Ureter (tissue), 1 donor: ENCODE measurements at places on chromosomes 13 and 19. TPM values are rescaled to one million over a fixed set of nuclear protein-coding genes. Genes with fewer than 3 reads are reported as not detected.

Gene PPM1N
- total RNA-seq = 1.4 TPM

Gene TRPM4
- total RNA-seq = 110 TPM

Gene KLK3
- total RNA-seq = not detected

DNA sequence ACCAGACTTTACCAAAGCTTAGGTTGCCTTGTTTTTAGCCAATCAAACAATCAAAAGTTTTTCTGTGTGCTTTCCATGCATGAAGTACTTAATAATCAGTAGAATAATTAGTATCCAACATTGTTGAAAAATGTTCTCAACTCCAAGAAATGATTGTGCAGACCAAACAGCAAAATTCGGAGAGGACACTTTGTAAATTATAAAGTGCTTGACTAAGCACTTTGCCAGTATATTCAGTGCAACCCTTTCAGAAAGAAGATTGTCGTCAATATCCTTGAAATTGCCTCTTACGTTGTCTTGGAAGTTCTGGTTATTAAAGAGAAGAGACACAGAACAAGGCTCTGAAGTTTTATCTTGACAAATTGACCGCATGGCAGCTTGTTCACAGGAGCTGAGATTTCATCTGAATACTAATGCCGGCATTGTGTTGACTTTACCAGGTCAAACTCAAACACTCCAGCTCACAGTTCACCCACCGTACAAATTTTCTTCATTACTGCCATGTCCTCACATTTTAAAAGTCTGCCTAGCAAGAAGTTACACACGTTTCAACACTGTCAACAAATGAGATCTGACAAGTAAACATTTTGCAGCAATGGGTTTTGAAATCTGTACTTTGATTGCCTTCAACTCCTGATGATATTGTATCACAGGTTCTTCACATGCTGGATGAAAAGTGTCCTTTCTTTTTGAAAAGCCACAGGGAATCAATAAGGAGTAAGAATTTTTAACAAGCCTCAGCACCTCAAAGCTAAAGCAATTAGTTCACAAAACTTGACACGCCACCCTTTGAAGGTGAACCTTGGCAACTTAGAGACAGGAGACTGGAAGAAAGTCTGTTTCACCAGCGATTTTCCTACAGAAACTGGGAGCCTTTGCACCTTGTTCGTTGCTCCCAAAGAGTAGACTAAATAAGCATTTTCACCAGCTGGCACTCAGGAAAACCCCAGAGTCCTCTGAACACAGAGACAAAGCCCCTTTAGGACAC is 150.9 kb downstream of the RFC3 start:
- no peak for DNase-seq

DNA sequence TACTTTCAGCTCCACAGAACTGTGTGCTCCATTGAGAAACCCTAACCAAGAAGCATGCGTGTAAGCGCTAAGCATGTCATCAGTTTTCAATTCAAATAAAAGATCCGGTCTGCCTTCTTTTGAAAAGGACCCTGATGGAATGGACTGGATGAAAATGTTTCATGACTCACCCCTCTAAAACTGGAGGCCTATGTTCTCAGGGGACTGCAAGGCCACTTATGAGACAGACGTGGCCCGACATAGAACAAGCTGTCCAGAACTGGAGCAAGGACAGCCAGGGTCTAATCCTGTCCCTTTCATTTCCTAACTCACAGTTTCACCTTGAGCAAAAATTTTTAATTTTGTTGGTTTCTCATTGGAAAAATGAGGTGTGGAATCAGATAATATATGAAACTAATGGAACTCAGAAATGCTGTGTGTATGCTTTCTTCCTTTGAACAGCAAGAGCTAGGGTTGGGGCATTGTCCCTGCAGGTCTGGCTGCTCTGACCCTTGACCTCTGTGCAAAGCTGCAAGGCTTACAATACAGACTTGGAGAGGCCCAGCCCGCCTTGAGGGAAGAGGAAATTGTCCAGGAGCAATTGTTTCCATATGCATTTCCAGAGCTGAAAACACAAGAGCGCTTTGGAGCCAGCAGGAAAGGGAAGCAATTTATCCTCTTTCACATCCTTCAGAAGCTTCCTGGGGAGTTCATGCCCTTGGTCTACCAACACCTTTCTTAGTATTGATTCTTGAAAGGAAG is 553.4 kb upstream of the KLF12 start:
- DNase-seq = no peak

GRCh38 chr13:97191615-97192014 is 30.5 kb upstream of the MBNL2 start:
- no peak for DNase-seq
